ENCODE measurements at places on chromosomes 4 and X.

DNA sequence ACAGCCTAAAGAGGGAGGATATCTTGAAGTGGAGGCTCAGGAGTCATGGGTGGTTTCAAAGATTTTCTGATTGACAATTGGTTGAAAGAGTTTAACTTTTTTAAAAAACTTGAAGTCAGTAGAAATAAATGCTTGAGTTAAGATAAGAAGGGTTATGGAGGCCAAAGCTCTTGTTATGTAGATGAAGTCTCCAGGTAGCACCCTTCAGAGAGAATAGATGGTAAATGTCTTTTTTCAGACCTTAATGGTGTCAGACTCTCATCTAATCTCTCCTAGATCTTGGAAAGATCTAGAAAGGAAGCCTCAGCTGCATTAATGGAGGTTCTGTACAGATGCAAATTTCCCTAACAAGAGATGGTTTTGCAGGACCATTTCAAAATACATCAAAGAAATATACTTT, 6.8 kb upstream of the CHIC1 start:
- DNase-seq = no peak

DNA sequence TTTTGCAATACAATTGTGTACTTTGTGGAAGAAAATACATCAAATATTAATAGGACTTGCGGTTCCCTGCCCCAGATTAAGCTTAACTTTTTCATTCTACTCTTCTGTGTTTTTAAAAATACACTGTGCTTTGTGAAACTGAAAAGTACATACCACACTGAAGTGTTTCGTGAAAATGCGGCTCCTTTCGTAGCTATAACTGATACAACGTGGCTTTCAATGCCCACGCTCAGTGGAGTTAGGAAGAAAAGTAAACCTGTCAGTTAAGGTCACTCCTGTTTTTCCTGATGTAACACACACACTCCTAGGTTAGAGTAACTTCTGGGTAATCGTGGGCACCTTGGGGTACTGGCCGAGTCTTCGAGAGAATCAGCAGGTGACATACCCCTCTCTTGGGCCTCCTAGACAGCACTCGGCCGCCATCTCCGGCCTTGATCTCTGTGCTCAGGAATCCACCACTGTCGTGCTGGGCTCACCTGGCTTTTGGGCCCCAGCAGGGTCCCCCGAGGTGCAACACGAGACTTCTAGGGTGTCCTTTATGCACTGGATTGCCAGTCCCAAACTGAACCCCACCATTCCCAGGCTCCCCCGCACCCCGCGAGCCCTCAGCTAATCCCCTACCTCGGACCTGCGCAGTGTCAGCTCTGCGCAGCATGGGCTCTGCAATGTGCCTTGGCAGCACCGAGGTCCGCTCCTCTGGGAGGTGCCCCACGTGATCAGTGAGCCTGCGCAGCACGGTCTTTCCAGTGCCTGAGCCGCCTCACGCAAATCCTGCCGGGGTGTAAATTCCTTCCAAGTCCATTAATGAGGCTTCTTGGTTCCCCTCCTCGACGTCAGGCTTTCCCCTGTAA, 162.6 kb upstream of the INTU start:
- DNase-seq = no peak

DNA sequence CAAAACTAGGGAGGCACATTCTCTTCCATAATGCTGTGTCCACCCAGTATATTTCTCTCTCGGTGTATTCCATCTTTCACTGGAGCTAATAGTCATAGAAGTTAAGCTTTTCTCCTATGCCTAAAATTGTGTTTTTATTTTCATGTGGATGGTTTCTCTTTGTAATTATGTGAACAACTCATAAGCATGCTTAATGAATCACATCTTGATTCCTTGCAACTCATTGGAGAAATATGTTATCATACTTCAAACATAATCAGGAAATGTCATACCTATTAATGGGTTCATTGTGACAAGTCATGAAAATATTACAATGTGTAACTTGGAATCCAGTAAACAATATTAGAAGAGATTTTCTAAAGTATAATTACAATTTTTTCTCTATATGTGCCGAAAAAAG, 186.3 kb downstream of the SLC7A11 start:
- DNase-seq = no peak

GRCh38 chr4:117434424-117434823, 349.0 kb upstream of the TRAM1L1 start:
- DNase-seq = no peak

GRCh38 chrX:104567506-104567905, 1.5 kb downstream of the IL1RAPL2 start:
- no peak for DNase-seq

GRCh38 chrX:151153086-151153485, 23.3 kb upstream of the GPR50 start:
- no peak for DNase-seq

DNA sequence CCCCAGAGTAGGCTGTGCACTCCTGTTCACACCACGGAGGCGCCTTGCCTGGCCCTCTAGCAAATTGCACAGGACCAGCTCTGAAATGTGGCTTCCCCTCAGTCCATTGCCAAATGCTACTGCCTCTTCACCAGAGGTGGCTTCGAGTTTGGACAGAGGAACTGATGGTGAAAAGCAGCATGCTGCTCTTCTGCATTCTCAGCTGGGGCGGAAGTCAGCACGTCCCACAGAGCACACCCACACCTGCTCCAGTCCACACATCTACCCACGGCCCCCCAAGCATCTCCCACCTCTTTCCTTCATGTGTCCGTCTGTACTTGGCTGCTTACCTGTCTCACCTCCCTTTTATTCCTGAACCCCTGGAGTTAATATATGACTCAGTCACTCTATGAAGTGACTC, 43.5 kb downstream of the LRP2BP start:
- DNase-seq = no peak

DNA sequence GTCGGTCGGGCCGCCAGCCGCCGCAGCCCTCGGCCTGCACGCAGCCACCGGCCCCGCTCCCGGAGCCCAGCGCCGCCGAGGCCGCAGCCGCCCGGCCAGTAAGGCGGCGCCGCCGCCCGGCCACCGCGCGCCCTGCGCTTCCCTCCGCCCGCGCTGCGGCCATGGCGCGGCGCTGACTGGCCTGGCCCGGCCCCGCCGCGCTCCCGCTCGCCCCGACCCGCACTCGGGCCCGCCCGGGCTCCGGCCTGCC, 213 bp downstream of the NFKB1 start:
- no peak for DNase-seq

DNA sequence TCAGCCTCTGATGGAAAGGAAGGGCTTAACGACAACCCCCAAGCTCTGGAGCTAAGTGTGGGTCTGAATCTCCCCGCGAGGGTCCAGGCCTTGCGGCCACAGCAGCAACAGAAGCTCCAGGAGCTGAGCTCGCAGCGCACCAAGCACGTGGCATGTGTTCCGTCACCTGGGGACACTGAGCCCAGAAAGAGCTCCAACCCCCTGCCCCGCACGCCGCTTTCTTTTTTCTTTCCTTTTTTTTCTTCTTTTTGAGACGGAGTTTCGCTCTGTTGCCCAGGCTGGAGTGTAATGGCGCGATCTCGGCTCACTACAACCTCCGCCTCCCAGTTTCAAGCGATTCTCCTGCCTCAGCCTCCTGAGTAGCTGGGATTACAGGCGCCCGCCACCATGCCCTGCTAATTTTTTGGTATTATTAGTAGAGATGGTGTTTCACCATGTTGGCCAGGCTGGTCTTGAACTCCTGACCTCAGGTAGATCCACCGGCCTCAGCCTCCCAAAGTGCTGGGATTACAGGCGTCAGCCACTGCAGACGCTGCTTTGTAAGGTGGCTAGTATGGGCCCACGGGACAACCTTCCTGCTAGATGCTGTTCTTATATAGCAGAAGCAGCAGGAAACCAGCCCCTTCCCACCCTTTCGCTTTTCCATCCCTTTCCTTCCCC, 685 bp upstream of the TNIP2 start:
- no peak for DNase-seq

- peak; percentile 86 for DNase-seq
These were observed 716 bp downstream of the FHIP1A start for GRCh38 chr4:151409470-151410313.

DNA sequence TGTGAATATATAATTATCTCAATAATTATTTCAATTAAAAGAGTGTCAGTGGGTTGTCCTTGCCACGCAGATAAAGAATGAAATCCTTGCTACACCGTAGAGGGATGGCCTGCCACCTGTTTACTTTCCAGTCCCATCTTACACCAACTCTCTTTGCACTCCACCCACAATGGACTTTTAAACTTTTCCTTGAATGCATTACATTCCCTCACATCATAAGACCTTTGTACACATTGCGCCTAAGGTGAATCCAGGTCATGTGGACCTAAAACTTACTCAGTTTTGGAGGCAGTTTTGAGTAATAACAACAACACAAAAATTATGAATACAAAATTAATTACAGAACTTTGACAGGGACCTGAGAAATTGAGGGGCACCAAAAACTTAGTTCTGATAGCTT, 78.7 kb upstream of the PDE5A start:
- peak; percentile 47 for DNase-seq

DNA sequence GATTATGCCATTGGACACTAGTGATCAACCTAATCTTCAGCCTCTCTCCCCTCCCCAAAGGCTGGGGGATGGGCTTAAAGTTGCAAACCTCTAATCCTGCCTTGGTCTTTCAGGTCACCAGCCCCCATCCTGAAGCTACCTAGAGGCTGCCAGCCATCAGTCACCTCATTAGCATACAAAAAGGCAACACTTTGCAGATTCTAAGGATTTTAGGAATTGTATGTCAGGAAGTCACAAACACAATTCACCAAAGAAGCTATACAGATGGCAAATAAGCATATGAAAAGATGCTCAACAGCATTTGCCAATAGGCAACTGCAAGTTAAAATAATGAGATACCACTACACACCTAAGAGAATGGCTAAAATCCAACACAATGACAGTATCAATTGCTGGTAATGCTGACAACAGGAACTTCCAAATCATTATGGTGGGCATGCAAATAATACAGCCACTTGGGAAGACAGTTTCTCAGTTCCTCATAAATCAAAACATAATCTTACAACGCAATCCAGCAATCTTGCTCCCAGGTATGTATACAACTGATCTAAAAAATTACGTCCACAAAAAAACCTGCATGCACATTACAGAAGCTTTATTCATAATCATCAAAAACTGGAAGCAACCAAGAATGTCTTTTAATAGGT, 9.0 kb upstream of the PIM2 start:
- no peak for DNase-seq

DNA sequence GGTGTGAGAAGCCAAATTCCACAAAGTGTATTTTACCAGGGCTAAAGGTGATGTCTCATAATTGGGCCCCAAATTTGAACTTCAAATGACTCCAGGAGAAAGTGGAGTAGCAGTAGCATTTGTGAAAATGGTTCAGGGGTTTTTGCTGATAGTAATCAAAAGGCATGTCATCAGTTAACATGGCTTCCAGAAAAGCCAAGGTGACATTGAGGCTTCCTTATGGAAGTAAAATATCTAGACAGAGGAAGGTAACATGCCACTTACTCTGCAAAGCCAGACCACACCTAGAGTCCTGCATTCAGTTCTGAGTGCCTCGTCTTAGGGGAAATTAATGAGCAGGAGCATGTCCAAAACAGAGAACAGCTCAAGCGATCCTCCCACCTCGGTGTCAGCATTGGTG, 2.2 kb upstream of the RPL36A start:
- DNase-seq = no peak

- DNase-seq = no peak
These were observed 80.5 kb downstream of the ZNF330 start for GRCh38 chr4:141301216-141301615.

GRCh38 chr4:138300616-138301015, 58.5 kb upstream of the SLC7A11 start:
- no peak for DNase-seq

DNA sequence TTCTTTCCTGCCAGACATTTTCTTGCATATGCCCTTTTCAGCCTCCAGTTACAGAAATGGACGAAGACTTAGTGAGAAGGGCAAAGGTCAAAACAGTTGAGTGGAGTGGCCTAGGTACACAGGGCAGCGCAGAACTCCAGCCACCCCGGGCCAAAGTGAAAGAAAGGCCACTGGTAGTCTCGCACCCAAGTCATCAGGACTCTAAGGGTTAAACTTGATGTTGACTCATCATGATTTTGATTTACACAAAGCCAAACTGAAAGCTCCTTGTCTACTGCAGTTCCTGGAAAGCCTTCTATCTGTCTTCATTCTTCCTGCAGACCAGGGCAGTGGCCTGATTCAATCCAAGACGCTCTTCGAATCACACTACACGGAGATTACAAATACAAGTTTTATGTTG, 2.6 kb upstream of the IL13RA1 start:
- DNase-seq = peak; percentile 32

DNA sequence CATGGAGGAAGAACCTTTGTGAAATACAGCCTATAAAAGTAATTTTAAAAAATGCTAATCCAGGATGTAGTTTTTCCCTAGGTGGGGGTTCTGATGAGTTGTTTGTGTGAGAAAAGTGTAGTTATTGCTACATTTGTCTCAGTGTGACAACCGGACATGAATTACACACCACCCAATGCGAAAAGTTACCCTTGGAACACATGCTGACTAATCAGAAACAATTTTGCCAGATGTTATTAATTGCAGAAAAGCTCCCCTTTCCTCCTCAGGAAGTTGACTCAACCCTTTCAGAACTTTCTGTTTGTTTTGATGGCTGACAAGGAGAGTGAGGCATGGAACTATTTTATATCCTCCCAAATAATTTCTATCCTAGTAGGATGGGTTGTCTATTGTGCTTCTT, 38.1 kb upstream of the EDA2R start:
- no peak for DNase-seq

DNA sequence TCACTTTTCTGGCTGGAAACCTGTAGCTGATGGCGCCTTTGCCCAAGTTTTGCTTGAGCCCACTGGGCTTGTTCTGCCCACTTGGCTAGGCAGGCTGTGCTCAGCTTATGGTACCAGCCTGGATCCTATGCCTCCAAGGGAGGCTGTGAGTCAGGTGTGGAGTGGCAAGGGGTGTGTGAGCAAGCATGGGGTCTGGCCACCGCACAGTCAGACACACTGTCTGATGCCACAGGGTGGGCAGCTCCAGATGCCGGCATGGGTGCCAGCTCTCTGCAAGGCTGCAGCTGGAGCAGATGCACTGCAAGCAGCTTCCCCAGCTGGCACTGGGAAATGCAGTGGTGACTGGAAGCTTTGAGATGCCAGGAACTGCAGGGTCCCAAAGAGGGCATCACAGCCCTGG, 16.3 kb upstream of the GIMD1 start:
- DNase-seq = no peak

- no peak for DNase-seq
These were observed 136.8 kb downstream of the KIT start for GRCh38 chr4:54794579-54794978.

GRCh38 chrX:138742217-138742616, 30.7 kb upstream of the FGF13 start:
- no peak for DNase-seq

Measured in large intestine (tissue), 12 donors.